ENCODE measurements at places on chromosomes 3 and 15.
A peak's percentile ranks its signal among the peaks of the same experiment; 100 is the strongest.

GRCh38 chr3:38222032-38222634 is 43.5 kb upstream of the SLC22A13 start:
- no peak for DNase-seq

- no peak for DNase-seq
Observed at GRCh38 chr3:38575279-38575843, 74.1 kb downstream of the SCN5A start.

- DNase-seq: no peak
Observed at GRCh38 chr3:151410891-151411559, 26.5 kb upstream of the P2RY12 start.

- DNase-seq: no peak
Observed at GRCh38 chr3:32360493-32360827, 31.2 kb upstream of the CMTM7 start.

DNA sequence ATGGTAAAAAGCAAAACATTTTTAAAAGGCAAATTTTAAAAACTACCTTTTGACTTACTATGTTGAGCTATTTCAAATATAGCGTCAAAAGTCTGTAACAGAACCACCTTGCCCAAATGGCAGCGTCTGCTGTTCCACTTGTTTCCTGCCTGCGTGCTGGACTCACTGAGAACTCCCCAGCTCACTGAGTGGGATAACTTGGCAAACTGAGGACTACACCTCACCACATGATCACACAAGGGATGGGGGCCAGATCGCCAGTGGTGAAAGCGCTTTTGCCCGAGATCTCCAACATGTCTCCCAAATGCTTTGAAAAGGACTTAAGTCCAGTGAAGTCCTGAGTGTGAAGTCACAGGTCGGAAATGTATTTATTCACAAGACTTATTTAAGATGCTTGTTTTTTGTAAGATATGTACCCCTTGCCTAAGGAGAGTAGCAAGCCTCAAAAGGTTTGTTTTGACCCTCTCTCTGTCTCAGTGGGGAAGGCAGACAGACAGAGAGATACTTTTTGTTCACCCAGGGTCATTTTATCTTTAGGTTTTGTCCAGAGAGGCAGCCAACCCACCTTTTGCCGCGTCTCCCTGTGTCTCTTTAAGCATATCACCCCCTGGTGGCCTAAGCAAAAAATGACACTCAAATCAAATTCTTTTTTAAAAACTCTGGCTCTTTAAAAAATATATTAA is 192.6 kb downstream of the PDZRN3 start:
- DNase-seq: peak; percentile 53

GRCh38 chr3:120908030-120908794 is at the start of gene STXBP5L:
Gene STXBP5L (plus strand): TSS chr3:120908205. CDS start chr3:120909579, 1,374 bp downstream.
- DNase-seq: peak; percentile 88

- no peak for DNase-seq
Observed at GRCh38 chr3:46853441-46854415, 9.5 kb downstream of the MYL3 start.

GRCh38 chr3:9468460-9468859 is 71.0 kb downstream of the SETD5 start:
- no peak for DNase-seq

DNA sequence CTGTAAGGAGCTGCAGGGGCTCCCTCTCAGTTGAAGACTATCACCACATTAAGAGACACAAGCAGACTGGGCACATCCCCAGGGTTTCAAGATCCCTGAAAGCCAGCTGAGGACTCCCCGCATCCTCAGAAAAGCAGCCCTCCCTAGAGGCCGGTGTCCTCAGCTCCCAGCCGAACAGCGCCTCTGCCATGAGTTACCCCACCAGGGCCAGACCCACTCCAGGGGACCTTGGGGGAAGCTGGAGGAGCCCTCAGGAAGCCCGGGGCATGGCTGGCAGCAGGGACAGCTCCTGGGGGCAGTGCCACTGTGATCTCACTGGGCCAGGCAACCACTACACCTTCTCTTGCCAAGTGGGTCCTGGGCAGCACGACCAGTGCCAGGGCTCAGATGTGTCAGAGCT is 8.1 kb downstream of the KLF15 start:
- no peak for DNase-seq

DNA sequence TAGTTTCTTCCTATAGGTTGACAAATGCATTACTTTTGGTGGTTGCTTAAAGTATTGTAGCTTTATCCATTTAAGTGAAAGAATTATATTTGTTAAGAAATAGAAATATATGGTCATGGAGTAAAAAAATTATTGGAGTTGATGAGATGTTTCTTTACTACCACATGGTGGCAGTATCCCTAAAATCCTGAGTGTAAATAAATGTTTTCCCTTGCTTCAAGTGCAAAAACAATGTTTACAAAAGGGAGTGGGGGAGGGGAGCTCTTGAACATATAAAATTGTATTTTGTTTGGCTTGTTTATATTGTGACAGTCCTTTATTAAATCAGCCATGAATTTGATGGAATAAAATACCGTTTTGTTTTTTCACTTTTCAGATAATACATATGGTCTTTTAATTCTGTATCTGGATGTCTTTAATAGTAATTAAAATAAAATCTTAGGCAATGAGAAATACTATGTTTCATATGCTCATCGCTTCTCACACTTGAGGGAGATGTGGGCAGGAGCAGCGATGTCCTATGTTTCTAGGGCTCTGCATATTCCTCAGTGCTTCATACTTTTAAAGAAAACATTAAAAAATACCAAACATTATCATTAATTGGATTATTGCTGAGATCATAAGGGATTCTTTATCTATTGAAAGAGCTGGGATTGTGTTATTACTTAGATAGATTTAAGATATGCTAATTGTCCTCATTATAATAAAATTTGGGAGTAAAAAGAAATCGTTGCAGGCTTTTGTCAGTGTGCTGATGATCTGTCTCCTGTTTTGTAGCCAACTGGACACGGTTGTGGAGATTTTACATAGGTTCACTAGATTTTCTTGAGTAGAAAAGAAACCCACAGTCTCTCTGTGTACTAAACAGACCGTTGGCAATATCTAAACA is 349.7 kb downstream of the TUSC7 start:
- DNase-seq: peak; percentile 3

GRCh38 chr3:81743096-81744025 is 18.1 kb downstream of the GBE1 start:
- no peak for DNase-seq

DNA sequence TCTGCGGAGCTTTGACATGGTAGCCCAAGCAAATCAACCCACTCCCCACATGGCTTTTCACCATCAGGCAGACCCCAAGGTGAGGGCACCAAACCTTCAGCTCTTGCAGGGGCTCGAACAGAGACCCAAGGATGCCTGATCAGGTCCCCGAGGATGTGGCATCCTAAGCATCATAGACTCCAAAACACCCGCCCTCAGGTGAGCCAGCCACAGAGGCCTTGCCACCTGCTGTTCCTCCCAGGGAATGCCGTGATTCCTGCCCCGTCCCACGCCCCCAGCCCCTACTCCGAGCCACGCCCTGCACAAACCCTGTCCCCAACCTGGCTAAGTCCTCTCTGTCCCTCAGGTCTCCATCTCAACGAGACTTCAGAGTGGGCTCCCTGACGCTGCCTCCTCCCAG is 34.7 kb upstream of the SLC41A3 start:
- DNase-seq: no peak

DNA sequence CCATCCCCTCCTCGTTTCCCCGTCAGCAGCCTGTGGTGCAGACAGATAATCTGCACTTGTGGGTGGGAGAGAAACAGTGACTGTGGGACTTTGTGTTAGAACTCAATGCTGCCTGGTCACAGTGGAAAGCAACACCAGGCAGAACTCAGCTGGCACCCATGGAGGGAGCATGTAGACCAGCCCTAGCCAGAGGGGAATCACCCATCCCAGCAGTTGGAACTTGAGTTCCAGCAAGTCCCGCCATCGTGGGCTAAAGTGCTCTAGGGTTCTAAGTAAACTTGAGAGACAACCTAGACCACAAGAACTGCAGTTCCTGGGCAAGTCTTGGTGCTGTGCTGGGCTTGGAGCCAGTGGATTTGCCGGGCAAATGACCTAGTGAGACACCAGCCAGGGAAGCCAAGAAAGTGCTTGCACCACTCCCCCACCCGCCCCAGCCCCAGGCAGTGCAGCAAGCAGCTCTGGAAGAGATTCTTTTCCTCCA is 24.4 kb downstream of the ISG20 start:
- DNase-seq: no peak

- no peak for DNase-seq
Observed at GRCh38 chr3:192494174-192494573, 233.2 kb downstream of the FGF12 start.

DNA sequence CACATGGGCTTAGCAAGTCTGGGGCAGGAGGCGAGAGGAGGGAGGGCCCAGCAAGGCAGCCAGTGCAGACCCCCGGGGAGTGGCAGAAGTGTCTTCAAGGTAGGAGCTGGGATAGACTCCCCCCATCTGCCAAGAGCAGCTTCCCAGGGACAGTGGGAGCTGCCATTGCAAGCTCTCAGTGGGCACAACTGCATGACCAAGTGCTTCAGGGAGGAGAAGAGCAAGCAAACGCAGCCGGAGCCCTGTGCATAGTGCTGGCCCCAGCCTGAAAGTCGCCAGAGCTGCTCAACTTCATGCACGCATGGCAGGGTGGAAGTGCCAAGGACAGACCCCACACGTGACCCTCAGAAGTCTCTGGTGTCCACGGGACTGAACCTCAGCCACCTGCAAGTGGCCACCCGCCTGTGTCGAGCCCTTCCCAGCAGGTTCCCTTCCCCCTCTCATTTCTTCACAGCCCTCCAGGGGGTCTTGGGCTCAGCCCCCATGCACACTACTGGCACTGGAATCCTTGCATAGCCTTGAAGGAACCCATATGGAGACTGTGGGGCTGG is 89.4 kb downstream of the PLXNA1 start:
- no peak for DNase-seq

DNA sequence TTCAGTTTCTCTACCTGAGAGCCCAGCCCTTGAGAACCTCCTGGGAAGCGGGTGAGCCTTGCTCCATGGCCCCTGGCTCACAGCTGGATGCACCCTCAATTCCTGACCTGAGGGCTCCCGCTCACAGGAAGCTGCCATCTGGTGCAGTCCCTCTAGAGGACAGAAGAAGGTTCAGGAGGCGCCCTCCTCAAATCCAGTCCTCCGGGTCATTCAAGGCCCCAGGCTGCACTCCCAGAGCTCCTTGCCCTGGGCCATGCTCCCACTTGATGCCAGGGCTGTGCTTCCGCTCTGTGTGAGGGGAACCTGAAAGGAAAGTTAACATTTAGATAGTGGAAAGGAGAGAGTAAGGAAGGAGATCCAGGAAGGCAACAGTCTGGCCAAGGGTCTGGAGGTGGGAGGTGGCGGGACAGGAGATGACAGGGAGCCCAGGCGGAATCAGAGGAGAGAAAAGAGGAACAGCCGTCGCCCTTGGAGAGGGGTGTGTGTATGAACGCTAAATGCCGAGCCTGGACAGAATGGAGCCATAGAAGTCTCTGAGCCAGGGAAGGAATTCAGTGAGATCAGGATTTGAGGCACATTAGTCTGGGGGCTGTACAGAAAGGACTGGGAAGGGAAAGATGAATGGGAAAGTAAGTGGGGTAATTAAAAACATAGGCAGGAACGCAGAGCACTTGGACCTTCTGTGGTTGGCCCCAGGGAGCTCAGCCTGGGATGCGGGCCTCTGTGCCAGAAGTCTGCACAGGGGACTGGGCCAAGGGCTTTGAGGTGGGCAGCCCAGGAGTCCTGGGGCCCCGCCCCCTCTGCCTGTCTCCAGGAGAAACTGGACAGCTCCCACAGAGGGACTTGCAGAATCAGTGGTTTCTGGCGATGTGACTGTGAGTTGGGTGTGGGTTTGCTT is 26.1 kb downstream of the TBC1D21 start:
- no peak for DNase-seq

GRCh38 chr3:65888980-65889706 is 149.6 kb downstream of the MAGI1 start:
- no peak for DNase-seq

- no peak for DNase-seq
Observed at GRCh38 chr15:58519516-58519915, 87.7 kb downstream of the LIPC start.

- DNase-seq: peak; percentile 68
Observed at GRCh38 chr3:160226026-160226907, 1.0 kb downstream of the C3orf80 start.

- no peak for DNase-seq
Observed at GRCh38 chr3:128585189-128585588, 65.4 kb downstream of the RPN1 start.

GRCh38 chr15:100952566-100952965 is 33.4 kb downstream of the LRRK1 start:
- DNase-seq: no peak

DNA sequence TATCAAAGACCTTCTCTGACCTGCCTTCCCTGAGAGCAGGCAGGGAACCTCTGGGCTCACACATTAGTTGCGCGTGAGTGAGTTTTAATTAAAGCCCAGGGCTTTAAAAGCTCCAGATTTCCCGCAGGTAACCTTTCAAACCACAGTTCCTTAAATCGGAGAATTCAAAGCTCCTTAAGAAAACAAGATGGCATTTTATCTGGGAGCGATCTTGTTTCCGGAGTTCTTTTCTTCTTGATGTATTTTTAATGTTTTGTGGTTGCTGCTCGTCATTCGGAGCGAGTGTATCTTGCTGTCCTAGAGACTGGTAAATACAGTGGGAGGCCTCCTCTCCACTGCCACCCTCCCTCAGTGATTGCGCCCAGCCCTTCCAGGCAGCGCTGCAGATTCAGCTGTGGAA is 284.3 kb downstream of the CLSTN2 start:
- no peak for DNase-seq

GRCh38 chr3:185316740-185317412 is 46.1 kb upstream of the MAP3K13 start:
- DNase-seq: no peak

GRCh38 chr15:85013785-85014184 is 32.1 kb downstream of the PDE8A start:
- DNase-seq: no peak

DNA sequence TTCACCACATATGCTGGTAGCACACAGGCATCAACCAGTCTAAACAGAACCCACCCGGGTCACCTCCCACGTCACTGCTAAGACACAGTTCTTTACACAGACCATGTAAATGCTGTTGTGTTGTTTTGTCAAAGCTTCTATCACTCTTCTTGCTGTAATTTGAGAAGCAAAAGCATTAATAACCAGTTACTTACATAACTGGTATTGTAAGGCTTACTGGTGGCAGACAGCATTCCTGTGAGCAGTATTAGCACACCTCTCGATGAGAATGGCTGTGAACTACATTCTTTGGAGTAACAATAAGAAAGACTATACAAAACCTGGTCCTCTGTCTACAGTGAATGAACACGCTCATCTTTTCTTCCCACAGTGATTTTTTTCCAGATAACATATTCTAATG is 479.2 kb downstream of the LPP start:
- DNase-seq: no peak

DNA sequence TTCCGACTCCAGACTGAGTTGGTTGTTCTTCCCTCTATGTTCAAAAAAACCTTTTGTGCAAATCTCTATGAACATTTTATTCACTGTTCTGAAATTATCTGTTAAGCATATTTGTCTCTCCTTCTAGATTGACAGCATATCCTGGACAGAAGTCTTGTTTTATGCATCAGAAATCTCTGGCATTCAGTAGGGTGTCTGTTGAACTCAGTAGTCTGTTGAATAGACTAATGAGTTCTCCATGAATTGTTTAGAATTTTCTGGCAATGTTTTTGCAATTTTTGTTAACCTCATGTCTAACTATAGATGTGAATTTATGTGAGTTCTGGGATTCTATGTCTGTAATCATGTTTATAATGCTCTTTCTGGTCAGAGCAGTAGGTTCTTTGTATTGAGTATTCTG is 222.5 kb upstream of the KCNMB2 start:
- no peak for DNase-seq

GRCh38 chr3:40229963-40230362 is 79.5 kb upstream of the EIF1B start:
- DNase-seq: no peak

- DNase-seq: no peak
Observed at GRCh38 chr3:57060089-57060821, at the start of gene SPATA12. Gene SPATA12 (plus strand): TSS chr3:57060664. CDS start chr3:57073695, 13,031 bp downstream.

Measured in right kidney (tissue), 9 donors.